ENCODE measurements at places on chromosomes 1 and 21. TPM values are rescaled to one million over a fixed set of nuclear protein-coding genes. Genes with fewer than 3 reads are reported as not detected.

- H3K4me3 ChIP-seq: no peak overlapping the region
- no peak for DNase-seq
- H3K27me3 ChIP-seq: no peaks in the 10 kb centered on the region
- H3K4me1 ChIP-seq: peaks cover 16% of the 10 kb centered on the region
These were observed 59.8 kb upstream of the KCNK2 start for GRCh38 chr1:215022741-215023141.

- H3K27me3 ChIP-seq: no peaks in the 10 kb centered on the region
- no peaks in the 10 kb centered on the region for H3K4me1 ChIP-seq
- DNase-seq: no peak
- no peak overlapping the region for H3K4me3 ChIP-seq
These were observed 59.9 kb downstream of the SYT6 start for GRCh38 chr1:114093624-114094362.

- no peaks in the 10 kb centered on the region for H3K4me1 ChIP-seq
- H3K27ac ChIP-seq: no peak overlapping the region
- H3K27me3 ChIP-seq: no peaks in the 10 kb centered on the region
- no peak for DNase-seq
- no peak overlapping the region for H3K4me3 ChIP-seq
These were observed 79.2 kb upstream of the CDC42BPA start for GRCh38 chr1:227397354-227397978.

Gene RHD
- not detected for total RNA-seq

DNA sequence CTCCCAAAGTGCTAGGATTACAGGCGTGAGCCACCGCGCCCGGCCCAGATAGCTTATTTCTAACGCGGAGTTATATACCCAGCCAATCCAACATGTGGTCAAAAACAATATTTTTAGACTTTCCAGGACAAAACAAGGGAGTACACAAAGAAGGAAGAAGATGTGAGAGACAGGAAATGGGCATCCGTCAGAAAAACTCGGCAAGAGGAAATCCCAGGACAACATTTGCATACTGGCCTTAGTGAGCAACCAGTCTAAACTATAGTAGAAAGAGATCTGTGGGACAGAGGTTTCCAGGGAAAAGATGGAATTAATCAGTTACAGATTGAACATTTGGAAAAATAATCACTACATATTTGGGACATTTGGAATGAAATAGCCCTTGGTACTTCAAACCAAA, 11.4 kb downstream of the ARMH1 start:
- no peak overlapping the region for H3K4me3 ChIP-seq
- no peak overlapping the region for H3K27ac ChIP-seq
- H3K36me3 ChIP-seq: no peaks in the 10 kb centered on the region
- H3K4me1 ChIP-seq: no peaks in the 10 kb centered on the region
- no peaks in the 10 kb centered on the region for H3K27me3 ChIP-seq

DNA sequence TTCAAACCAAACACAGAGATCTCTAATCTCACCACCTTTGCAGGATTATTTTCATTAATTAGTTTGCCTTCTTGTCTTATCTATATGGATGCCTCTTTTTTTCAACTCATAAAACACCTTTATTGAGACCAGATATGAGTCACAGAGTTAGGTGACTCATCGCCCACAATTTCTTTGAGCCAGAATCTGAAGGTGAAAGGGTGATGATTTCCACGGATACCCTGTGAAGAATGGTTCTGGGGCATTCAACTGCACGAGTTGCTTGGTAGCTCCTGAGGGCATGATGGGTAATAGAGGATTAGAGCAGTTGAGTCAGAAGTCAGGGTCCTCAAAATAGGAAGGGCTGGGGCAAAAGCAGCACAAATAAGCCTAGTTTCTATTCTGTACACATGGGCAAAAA, 128.2 kb downstream of the TBX19 start:
- H3K4me1 ChIP-seq: no peaks in the 10 kb centered on the region
- DNase-seq: no peak
- no peaks in the 10 kb centered on the region for H3K27me3 ChIP-seq
- no peaks in the 10 kb centered on the region for H3K36me3 ChIP-seq
- no peak overlapping the region for H3K27ac ChIP-seq

Gene ADORA1
- total RNA-seq: 0.66 TPM

DNA sequence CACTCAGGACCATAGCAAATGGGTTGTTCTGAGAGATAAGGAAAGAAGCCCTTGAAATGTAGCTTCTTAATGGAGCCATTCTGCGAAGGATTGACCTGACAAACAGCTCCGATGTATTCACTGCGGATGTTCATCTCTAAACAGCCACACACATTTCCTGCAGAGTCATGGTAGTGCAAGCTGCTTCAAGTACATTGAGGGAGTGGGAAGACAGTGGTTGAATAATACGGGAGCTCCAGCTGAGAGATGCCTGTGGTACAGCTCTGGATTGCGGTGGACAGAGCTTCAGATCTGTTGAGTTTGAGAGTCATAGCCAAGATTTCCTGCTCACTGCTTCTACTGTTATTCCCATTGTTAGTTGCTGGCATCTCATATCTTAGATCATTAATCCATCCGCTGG, 86.6 kb downstream of the ZBTB18 start:
- H3K4me3 ChIP-seq: no peak overlapping the region
- no peaks in the 10 kb centered on the region for H3K4me1 ChIP-seq
- H3K27ac ChIP-seq: peak overlapping the region; percentile 14
- H3K27me3 ChIP-seq: no peaks in the 10 kb centered on the region
- DNase-seq: no peak

DNA sequence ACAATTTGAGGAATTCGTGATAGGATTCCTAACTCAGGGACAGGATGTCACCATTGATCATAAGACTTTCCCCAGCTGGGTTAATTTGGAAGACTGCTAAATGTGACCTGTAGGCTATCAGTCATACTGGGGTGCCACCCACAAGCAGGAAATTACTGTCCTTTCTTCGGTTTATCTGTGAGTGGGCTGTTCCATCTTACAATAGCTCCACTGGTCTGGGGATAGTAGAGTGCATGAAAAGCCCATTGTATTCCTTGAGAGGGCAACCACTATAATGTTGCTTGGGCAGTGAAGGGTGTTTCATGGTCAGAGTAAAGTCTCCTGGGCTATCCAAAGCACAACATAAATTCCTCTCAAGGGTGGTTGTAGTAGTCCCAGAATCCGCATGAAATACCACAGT, 1523.0 kb upstream of the B3GALT2 start:
- no peak for DNase-seq
- no peak overlapping the region for H3K27ac ChIP-seq
- no peaks in the 10 kb centered on the region for H3K27me3 ChIP-seq
- H3K4me1 ChIP-seq: no peaks in the 10 kb centered on the region
- no peak overlapping the region for H3K4me3 ChIP-seq

Gene S100B
- 8.2 TPM for total RNA-seq

GRCh38 chr1:94942171-94943128, 15.5 kb upstream of the CNN3 start:
- H3K4me3 ChIP-seq: no peak overlapping the region
- H3K36me3 ChIP-seq: no peaks in the 10 kb centered on the region
- H3K27ac ChIP-seq: no peak overlapping the region

All from esophagus squamous epithelium (tissue), 5 donors.